ENCODE measurements at places on chromosomes 4 and X.

DNA sequence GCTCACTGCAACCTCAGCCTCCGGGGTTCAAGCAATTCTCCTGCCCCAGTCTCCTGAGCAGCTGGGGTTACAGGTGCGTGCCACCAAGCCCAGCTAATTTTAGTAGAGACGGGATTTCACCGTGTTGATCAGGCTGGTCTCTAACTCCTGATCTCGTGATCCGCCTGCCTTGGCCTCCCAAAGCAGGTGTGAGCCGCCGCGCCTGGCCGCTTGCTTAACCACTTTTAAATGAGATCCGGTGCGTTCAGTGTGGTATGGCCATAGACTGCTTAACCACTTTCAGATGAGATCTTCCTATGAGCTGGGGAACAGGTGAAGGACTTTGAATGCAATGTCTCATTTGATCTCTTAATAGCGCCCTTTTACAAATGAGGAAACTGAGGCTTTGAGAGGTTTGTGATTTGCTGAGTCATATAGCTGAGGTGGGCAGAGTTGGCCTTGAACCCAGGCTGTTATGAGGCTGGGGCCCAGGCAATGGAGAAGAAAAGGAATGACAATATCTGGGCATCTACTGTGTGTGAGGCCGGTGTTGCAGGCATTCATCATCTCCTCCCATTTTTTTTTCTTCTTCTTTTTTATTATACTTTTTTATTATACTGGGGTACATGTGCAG is 41.9 kb upstream of the NSG1 start:
- DNase-seq: no peak

DNA sequence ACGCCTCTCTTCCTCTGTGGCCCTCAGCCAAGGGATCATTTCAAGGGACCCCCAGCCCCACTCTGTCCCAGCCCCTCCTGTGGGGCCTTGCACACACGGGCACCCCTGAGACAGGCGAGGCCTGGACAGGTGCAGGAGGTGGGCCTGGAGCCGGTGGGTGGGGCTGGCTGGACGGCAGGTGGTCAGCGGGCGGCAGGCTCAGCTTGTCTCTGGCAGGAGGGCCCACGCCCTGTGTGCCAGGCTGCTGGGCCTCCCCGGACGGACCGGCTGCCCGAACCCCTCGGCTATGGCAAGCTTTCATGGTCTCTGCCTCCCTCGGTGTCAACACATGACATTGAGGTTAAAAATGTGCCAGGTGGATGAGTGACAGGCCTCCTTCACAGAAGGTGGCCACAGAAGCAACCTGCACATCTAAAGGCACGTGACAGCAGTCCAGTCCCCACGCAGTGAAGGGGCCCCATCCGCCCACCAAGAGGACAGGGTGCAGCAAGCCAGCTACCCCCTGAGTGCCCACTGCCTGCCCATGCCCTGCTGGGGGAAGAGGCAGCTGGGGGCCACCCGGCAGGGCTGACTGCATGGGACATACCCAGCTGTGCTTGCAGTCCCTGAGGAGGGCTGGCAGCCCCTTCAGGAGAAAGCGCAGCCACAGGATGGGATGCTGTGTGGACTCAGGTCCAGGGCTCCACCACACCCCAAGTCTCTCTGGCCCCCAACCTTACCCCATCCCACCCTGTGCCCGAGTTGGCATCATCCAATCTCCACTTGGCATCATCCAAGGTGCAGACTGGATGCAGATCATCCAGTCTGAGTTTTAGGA is 109.3 kb downstream of the FAM53A start:
- DNase-seq: no peak

GRCh38 chr4:153261914-153262313 is 57.7 kb downstream of the TRIM2 start:
- DNase-seq: no peak

GRCh38 chr4:2689114-2689513 is 67.0 kb downstream of the TNIP2 start:
- DNase-seq: no peak

DNA sequence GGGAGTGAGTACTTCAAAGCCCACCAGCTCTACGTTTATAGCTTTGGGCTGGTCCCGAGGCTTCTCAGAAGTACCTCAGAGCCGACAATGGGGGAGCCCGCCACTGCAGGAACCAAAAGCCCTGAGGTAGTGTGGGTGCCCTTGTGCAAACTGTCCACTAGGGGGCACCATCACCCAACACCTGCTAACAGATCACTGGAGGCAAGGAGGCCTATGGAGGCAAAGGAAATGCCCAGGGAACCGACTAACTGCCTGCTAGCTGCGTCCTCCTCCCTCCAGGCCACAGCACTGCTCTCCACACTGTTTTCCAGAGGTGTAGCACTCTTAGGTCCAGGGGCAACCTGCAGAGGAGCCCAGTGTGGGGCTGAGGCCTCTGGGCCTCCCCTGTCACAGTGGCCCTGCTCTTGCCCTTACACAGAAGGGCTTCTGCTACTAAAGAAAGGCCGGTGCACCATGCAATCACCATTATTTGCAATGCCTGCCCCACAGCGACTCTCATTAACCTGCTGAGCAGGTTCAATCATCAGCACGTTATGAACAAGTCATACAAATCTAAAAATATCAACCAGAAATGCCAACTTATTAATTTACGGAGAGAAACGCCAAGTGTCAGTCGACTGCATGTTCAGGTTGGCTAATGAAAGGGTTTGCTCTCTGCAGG is 159.1 kb downstream of the NSUN7 start:
- DNase-seq: peak; percentile 40
